AG10803 (cell line): ENCODE measurements at places on chromosomes 12 and 14.

DNA sequence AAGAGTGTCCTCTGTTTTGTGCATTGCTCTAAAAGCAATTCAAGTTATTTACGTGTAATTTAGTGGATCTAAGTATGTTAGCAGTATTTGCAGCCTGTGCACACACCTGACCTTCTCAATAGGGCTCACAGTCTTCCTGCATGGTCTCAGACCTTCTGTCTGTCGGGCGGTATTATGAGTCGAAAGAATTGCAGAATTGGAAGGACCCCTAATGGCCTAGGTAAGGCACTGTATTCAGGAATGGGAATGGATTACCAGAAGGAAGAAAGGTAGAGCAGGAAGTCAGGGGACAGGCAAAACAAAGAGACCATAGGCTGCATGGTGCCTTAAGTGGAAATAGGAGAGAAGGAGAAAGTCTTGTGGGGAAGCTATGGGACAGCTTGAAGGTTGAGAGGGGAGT, 341.6 kb downstream of the VRK1 start:
- no peak for DNase-seq

- DNase-seq = no peak
Measured at GRCh38 chr14:104355101-104356019, 217.0 kb downstream of the KIF26A start.

DNA sequence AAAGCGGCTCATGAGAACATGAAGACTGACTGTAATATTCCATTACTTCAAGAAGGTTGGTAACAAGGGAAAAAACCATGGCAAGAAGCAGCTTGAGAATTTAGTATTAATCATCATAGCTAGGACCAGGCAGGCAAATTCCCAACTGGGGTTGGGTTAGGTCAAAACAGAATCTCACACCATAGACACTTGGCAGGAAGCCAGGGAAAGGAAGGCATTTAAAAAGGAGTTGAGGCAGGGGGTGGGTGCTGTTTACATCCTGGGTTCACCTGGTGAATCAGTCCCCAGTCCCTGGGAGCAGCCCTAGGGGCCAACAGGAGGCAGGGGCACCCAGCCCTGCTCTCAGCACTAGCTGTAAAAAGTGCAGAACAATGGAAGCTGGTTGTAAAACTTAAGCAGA, 108.6 kb downstream of the EGLN3 start:
- no peak for DNase-seq

- no peak for DNase-seq
Measured at GRCh38 chr14:31893221-31893757, 183.8 kb upstream of the ARHGAP5 start.

GRCh38 chr12:50188875-50189575, 21.9 kb upstream of the CERS5 start:
- DNase-seq = no peak

GRCh38 chr12:50017641-50018040, 7.7 kb downstream of the RACGAP1 start:
- peak; percentile 68 for DNase-seq

DNA sequence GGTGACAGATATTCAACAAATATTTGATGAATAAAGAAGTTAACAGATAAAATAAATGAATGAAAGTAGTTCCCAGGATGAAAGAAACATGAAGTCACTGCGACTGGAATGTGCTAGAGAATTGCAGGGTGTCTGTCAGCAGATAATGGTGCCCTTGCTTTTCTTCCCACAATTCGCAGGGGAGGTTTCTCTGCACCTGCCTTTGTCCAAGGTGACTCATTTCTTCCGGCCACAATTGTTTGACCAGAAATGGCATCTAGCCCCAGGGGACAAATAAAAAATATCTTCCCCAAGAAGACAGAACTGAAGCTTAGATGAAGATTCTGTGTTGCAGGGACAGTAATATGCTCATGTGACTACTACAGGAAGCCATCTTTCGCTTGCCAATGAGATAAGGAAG, 316.1 kb upstream of the TBX3 start:
- peak; percentile 13 for DNase-seq

DNA sequence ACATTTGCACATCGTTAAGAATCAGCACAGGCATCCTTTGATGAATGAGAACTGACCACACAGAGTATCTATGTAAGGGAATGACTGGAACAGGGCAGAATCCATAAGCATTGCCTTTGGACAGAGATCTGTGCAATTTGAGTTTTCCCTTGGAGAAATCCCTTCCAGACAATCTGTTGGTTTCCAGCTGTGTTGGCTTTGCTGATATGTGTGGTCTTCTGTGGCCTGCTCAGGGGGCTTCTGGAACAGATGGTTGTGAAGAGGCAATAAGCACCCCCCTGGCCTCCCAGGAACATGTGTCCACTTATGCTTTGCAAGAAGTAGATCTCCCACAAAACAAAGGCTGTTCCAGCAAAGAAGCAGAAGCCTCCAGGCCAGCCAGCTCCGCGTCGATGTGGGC, 111.4 kb upstream of the TMEM132C start:
- DNase-seq = no peak

GRCh38 chr14:49621114-49621881, 699 bp downstream of the MGAT2 start:
- peak; percentile 68 for DNase-seq

GRCh38 chr12:42002563-42002962, 142.1 kb downstream of the GXYLT1 start:
- DNase-seq = no peak

GRCh38 chr14:94171208-94171607, 2.9 kb upstream of the PPP4R4 start:
- peak; percentile 34 for DNase-seq

DNA sequence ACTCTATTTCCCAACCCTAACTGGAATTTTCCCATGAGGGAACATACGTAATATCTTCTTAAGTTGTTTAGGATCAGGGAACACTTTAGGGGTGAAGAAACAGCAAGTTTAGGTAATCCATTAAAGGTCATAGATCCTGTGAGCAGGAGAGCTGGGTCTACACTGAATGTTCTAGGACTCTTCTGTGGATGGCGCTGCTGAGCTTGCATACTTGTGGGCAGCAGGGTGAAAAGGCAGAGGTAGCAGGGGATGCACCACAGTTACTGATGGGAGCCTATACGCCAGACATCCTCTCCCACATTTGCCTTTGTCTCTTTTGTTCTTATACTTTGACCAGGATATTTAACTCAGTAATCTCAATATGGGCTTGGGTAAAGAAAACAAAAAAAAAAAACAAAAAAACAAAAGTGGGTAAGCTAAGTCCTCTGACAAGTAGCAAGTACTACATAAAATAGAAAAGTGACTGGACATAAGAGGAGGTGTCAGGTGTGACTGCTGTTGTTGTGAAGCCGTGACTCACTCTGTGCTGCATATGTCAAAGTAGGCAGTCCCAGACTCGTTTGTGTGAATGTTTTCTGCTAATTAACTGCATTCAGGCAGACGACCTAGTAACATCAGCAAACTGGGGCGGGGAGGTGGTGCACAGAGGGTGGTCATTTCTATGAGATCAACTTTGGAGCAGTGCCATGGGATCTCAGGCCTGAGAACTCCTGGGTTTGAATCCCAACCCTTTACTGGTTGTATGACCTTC, 31.6 kb downstream of the NEUROD4 start:
- no peak for DNase-seq

- DNase-seq = no peak
Measured at GRCh38 chr12:130639476-130640424, 76.3 kb downstream of the RIMBP2 start.

DNA sequence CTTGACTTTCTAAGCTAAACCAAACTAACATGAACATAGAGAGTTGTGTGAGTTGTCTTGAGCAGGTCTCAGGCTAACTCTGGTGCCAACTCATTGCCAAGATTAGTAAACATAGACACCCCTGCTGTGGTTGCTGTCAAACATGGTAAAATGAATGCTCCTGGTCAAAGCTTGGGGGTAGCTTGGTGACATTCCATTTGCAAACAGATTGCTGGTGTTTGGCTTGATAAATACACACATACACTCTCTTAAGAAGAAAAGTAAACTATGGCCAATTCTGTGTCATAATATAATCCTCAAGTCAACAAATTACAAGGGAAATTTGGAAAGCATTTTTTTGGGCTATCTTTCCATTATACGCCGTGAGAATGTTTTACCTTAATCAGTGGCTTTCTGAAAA, 386.4 kb upstream of the PDE3A start:
- DNase-seq = no peak

GRCh38 chr14:63486738-63487137, 56.4 kb downstream of the PPP2R5E start:
- DNase-seq = no peak

- no peak for DNase-seq
Measured at GRCh38 chr12:47437570-47437969, 268.3 kb downstream of the RPAP3 start.

DNA sequence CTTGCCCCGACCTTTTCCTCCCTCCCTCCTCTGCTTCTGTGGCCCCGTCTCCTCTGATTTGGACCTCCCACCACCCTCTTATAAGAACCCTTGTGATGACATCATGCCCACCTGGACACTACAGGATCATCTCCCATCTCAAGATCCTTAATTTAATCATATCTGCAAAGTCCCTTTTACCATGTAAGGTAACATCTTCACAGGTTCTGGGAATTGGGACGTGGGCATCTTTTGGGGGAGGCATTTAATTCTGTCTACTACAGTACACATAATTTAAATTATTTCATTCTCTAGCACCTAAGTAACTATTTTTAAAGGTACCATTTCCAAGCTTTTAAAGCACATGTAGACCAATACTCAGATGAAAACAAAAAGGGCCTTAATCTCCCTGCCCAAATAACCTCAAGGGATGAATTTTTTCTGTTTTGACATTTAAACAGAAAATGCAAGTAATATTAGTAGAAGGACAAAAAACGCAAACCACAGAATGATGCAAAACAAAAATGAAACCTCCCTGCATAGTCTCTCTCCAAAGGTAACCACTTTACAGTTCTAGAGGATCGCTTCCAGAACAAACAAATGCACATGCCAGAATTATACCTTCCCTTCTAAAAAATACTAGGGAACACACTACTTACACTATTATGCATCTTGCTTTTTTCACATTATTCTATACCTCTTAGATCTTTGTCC, 222.1 kb downstream of the AACS start:
- DNase-seq = no peak

DNA sequence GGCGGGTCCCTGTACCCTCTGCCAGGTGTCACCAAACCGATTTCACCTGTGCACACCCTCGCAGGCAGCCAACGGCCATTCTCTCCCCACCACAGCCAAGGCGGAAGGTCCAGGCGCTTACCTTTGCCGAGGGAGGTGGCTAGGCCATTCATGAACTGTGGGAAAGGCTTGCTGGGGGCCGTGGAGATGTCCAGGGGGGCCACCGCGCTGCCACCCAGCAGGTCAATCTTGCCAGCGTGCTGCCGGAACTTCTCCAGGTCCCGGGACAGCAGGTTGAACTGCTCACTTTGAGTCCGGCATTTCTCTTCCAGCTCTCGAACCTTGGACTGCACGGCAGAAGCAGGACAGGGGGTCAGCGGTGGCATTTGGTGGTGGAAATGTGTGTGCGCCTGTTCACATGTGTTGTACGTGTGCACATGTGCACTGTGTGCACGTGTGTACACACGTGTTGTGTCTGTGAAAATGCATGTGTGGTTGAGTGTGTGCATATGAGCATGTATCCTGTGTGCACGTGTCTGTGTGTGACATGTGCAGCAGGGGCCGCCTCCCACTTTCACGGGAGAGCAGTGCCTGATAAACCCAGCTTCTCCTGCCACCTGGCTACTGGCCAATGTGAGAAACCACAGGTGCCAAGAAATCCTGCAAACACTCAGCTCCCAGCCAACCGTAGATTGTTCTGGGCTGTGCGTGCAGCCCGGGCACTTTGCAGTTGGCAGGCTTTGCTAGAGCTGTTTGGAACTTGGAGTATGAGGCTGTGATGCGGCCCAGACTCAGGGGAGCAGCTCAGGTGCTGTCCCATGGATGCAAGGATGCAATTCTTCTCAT, 118.9 kb downstream of the PIWIL1 start:
- no peak for DNase-seq

DNA sequence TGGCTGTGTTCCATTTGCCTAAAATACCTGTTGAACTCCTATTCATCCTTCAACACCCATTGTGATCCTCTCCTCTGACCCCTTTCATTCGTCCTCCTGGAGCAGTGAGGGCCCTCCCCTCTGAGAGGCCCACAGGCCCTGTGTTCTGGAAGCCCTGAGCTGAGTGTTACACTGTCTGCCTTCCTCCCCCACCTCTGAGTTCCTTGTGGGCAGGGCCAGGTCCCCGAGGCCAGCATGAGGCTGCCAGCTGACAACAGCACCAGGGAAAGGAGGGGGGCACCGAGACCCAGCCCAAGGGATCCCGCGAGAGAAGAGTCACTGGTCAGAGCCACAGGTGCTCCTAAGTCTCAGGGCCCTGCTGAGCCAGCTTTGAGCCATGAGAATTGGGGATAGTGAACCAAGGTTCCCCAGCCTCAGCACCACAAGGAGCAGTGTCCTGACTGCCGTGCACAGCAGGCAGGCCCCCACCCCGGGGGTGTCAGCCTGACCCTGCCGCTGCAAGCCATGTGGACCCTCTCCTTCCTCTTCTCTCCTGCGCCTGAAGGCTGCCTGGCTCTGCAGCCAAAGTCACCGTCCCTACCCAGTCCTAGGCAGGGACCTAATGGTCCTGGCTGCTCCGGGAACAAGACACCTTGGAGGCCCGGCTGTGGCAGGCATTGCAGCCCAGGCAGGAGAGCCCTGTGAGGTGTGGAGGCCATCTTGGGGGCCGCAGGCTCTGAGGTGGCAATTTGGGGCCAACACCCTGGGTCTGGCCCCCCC, 52.5 kb downstream of the BEGAIN start:
- no peak for DNase-seq

DNA sequence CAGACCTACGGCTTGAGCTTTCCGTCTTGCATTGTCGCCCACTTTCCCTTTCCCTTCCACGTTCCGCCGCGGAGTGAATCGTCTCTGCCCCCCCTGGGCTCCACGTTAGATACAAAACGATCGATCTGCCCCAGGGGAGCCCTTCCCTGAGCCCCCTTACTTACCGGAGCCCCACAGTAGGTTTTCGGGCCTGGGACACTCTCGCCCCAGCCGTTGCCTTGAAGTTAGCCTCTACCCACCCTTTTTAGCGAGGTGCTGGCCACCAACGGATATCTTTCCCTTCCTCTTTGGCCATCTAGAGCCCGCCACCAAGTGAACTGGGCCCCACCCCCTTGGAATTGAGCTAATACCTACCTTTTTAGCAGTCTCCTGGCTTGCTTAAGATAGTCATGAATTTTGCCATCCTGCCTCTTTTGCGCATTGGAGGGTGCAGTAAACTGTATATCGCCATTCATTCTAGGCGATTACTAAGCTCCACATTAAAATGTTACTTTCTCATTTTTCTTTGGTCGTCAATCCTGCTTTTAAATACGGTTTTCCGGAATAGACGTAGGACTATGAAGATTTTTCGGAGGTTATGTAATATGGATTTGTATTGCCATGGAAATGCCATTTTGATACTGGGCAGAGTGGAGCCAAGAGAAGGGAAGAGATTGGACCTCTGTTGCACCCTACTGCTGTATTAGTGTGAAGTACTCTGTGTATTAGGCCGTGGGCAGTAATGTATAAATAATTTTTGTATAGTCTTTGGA, 764 bp downstream of the RBM25 start:
- peak; percentile 45 for DNase-seq

- DNase-seq = no peak
Measured at GRCh38 chr12:10301103-10301502, 6.6 kb upstream of the KLRD1 start.

DNA sequence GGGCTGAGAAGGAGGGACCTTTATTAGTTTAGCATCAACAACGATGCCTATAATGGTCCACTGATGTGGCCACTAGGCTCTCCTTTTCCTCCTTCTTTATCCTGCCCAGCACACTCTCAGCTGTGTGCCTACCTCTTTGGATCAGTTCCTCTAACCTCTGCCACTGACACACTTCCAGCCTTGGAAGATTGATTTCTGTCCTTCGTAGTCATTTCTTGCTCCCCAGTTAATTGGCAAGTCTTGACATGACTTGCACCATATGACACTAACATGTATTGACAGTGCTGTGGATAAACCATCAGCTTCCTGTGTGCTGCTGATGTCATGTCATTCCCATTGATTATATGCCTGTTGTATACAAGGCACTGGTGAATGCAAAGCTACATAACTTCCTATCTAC, 90.2 kb upstream of the PLEKHG7 start:
- DNase-seq = no peak
